ENCODE measurements at places on chromosomes 2 and 18.

DNA sequence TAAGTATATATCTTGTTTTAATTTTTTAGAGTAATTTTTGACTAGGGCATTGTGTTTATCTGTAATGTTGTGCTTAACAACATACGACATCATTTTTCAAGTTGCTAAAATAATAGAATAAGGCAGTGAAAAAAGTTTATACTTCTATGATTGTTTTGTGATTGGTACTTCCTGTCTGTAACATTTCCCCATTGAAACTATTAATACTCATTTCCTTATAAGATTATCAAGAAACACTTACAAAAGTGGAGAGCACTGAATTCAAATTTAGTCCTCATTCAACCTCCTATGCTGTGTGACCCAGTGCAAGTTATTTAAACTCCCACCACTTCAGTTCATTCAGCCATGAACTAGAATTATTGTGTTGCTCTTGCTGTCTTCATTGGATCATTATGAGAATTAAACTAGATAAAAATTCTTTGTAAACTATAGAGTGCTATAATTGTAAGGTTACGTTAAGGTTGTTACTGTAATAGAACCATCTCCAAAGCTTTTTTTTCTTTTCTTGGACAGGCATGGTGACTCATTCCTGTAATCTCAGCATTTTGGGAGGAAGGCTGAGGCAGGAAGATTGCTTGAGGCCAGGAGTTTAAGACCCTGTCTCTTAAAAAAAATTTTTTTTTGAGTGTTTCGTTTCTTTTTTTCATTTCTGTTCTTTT, 2.8 kb downstream of the ETAA1 start:
- peaks cover 15% of the 10 kb centered on the region for H3K36me3 ChIP-seq
- H3K4me1 ChIP-seq, result peaks cover 7% of the 10 kb centered on the region
- no peaks in the 10 kb centered on the region for H3K27me3 ChIP-seq
- no peak overlapping the region for H3K4me3 ChIP-seq

GRCh38 chr2:189763908-189764661, 1.5 kb upstream of the OSGEPL1 start:
- H3K27ac ChIP-seq, result no peak overlapping the region
- no peak for DNase-seq
- H3K4me3 ChIP-seq, result no peak overlapping the region
- no peaks in the 10 kb centered on the region for H3K36me3 ChIP-seq
- peaks cover 5% of the 10 kb centered on the region for H3K4me1 ChIP-seq

- H3K4me1 ChIP-seq, result peaks cover 39% of the 10 kb centered on the region
- no peak for DNase-seq
- H3K27ac ChIP-seq, result no peak overlapping the region
- no peaks in the 10 kb centered on the region for H3K36me3 ChIP-seq
- peak overlapping the region; percentile 35 for H3K4me3 ChIP-seq
- peaks cover 91% of the 10 kb centered on the region for H3K27me3 ChIP-seq
These were observed 990 bp upstream of the GDF7 start for GRCh38 chr2:20666005-20666303.

- H3K36me3 ChIP-seq, result no peaks in the 10 kb centered on the region
- no peaks in the 10 kb centered on the region for H3K4me1 ChIP-seq
- H3K27me3 ChIP-seq, result no peaks in the 10 kb centered on the region
These were observed 99.0 kb upstream of the SMAD2 start for GRCh38 chr18:48029296-48029986.

- no peak overlapping the region for H3K27ac ChIP-seq
- H3K36me3 ChIP-seq, result no peaks in the 10 kb centered on the region
- H3K4me3 ChIP-seq, result peak overlapping the region; percentile 40
- DNase-seq, result no peak
- peaks cover 15% of the 10 kb centered on the region for H3K4me1 ChIP-seq
These were observed 793 bp downstream of the CNRIP1 start for GRCh38 chr2:68318914-68319397.

Data from T-cell (primary cell).